Activated CD8-positive, alpha-beta memory T cell treated with anti-CD3 and anti-CD28 coated beads, Interleukin-2, amount 10 ng/mL, durations not matched to agents 7 days and 5 days (primary cell): ENCODE measurements at places on chromosomes 7 and 10. TPM values are rescaled to one million over a fixed set of nuclear protein-coding genes. Genes with fewer than 3 reads are reported as not detected.
A peak's percentile ranks its signal among the peaks of the same experiment; 100 is the strongest.

Gene TEX47
- not detected for total RNA-seq

Gene ANKRD30A
- not detected for total RNA-seq

Gene DOCK4
- total RNA-seq = 0.87 TPM

Gene GNAT3
- total RNA-seq = not detected

Gene MYO3A
- total RNA-seq = 0.73 TPM

Gene CALCR
- not detected for total RNA-seq

Gene UTF1
- total RNA-seq = not detected

Gene CFAP70
- 0.38 TPM for total RNA-seq

Gene ZNF727
- not detected for total RNA-seq

Gene POLR2J2
- total RNA-seq = 15.4 TPM

Gene GPR146
- total RNA-seq = 2.1 TPM

Gene EZH2
- 109 TPM for total RNA-seq

DNA sequence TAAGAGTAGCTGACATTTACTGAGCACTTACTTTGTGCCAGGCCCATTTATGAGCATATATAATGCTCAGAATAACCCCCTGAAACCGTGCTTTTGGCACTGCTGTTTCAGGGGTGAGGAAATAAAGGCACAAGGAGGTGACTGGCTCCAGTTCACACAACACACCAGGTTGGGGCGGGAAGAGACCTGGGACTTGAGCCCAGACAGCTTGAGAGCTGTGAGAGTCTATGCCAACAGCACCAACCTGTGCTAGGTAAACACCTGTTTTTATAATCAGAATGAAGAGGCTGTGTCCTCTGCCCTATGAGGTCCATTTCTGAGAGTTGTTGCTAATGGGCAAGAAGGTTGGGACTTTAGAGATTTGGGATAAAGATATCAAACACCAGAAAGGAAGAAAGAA lies 8.8 kb upstream of the AZGP1 start:
- no peak for DNase-seq

- no peak for DNase-seq
These were observed 125.5 kb downstream of the FAM204A start for GRCh38 chr10:118216571-118217170.

- peak; percentile 62 for DNase-seq
These were observed 788 bp downstream of the AKAP9 start for GRCh38 chr7:91941450-91941849.

GRCh38 chr10:34667177-34667576 lies 147.9 kb downstream of the PARD3 start:
- no peak for DNase-seq

GRCh38 chr7:41917-42565 lies 150.3 kb upstream of the FAM20C start:
- DNase-seq = no peak

- DNase-seq = no peak
These were observed 26.1 kb upstream of the C10orf120 start for GRCh38 chr10:122725768-122726167.

DNA sequence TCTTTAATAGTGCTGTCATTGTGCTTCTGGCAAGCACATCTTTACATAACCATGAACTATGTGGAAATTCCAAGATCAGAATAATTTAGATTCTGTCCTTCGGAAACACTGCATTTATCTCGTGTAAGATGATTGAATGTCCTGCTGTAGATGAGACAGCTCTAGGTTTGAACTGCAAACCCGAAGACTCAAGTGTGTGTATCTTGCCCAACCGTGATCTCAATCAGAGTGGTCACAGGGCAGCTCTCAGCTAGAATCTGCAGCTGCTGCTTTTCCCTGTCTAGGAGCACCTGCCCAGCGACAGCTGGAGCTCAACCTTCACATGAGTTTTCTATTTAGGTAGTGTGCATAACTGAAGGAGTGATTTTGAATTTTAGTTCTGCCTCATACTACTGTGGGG lies 17.5 kb upstream of the KIF20B start:
- no peak for DNase-seq

DNA sequence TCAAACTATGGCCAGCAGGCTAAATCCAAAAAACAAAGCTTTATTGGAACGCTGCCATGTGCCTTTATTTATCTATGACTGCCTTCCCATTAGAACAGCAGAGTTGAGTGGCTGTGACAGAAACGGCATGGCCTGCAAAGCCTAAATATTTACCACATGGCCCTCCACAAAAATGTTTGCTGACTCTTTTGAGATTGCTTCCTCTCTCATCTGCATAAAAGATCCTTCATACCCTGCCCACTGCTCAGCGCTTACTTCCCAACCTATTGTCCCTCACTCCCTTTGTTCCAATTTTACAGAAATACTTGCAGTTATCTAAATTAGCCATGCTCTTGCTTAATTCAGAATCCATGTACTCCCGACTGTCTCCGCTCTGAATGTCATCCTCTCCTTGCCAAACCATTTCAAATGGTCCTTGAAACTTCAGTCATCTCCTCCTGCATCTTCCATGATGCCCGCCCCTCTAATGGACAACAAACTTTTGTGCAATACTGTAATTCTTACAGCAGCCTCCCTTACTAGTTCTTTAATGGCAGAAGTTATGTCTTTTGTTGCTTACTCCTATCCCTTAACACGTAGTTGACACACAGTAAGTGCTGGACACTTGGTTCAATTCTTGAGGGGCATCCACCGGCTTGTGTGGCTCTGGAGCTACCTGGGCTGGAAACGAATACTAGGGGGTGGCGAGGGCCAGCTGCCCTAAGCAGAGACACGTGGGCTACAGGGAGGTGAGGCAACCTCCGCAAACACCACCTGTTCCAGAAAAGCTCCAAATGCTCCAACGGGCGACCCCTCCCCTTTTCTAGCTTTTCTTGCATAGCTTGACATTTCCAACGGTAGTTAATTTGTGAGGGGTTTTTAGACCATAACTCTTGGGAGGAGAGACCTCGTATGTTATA lies 832 bp downstream of the XRCC2 start:
- DNase-seq = peak; percentile 52

DNA sequence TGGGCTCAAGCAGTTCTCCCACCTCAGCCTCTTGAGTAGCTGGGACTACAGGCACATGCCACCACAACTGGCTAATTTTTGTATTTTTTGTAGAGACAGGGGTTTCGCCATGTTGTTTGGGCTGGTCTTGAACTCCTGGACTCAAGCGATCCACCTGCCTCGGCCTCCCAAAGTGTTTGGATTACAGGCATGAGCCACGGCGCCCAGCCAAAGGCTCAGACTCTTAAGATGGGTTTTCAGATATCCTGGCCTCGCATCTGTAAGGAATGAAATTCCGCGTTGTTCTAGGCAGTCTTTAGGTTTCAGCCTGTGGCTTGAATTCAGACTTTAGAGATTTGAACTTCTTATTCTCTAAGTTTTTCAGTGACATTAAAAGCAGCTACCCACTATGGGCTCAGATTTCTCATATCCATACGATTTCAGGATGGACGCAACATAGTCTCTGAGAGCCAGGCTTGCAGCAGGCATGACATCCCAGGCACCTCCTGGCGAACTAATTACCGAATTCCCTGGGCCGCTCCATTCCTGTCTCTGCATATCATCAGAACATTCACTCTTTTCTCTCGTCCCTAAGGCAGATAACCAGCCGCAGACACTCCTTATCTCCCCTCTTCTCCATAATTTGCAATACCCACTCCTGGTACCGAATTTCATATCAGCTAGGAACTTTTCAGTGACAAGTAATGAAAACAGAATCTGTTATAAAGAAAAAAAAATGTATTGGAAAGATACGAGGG lies 29.7 kb downstream of the IL15RA start:
- no peak for DNase-seq

DNA sequence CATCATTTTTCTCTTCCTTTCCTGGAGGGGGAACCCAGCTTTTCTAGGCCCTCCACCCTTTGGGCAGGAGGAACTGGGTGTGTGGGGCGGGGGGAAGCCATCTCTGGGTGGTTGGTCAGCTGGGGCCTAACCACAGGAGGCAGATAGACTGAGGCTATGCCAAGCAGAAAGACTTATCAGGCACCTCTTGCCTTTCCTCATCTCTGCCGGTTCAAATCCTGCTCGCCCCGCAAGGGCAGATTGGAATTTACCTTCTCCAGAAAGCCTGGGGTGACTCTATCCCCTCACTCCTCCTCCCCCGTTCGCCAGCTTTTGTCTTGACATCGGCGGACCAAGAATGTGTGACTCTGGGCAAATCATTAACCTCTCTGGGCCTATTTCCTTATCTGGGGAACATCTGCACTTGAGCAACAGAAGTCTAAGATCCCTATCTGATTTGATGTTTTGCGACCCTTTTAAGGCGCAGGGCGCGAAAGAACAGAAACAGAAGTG lies 584 bp upstream of the GARS1 start:
- peak; percentile 68 for DNase-seq

DNA sequence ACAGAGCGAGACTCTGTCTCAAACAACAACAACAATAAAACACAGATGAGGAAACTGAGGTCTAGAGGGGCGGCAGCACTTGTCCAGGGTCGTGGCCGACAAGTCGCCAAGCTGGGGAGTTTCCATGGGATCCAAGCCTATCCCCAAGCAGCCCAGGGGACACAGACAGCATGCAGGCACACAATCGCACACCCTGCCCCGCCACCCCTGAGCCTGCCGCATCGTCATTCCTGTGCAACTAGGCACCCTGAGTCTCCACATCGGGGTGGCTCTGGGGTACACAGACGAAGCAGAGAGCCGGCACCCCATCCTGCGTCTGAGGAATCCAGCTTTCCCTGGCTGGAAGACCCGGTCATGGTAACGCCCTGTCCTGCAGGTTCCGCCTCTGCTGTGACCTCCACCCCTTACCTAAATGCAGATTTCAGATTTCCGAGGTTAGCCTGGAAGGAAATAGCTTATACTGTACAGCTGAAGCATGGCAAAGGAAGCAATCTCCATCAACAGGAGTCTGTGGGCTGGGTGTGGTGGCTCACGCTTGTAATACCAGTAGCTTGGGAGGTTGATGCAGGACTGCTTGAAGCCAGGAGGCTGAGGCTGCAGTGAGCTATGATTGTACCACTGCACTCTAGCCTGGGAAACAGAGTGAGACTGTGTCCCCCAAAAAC lies 136.1 kb upstream of the TNRC18 start:
- no peak for DNase-seq

- DNase-seq = no peak
These were observed 460.0 kb upstream of the NRP1 start for GRCh38 chr10:33794460-33794859.

DNA sequence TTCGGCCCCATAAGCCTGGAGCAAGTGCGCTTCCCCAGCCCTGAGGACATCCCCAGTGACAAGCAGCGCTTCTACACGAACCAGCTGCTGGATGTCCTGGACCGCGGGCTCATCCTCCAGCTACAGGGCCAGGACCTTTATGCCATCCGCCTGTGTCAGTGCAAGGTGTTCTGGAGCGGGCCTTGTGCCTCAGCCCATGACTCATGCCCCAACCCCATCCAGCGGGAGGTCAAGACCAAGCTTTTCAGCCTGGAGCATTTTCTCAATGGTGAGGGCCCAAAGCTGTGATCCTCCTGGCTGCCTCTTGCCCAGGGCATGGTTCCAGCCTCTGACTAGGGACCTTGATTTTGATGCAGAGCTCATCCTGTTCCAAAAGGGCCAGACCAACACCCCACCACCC lies 10.1 kb downstream of the IRF5 start:
- no peak for DNase-seq

DNA sequence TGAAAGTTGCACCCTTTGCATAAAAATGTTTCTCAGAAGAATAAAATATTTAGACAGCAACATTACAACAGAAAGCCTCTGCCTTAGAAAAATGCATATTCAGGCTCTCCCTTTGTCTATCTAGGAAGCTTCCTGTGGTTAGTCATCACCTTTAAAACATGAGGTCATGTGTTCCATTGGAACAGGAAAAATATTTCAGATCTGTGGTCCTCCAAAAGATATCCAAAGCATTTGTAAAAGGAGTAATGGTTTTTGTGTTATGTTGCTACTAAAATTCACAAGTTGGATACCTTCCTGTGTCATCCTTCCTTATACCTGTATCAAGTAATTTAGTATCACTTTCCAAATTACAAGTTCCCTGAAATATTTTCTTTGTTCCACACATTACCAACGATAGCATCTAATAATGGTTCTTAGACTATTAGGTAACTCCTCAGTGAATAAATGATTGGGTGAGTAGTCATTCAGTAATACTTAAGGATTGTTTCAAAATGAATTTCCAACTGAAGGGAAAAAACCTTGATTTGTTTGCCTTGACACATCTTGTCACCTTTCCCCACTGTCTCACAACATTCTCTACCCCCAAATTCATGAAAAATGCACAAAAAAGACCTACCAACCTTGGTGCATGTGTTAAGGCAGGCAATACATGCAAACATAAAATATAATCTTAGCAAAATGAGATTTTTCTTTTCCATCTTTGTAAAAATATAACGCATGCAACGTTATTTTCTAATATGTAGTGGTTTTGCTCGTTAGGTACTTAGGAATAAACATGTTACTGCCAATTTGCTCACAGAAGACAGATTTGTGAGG lies 19.7 kb upstream of the RHOBTB1 start:
- no peak for DNase-seq

GRCh38 chr10:75994357-75995040 lies 563.1 kb downstream of the LRMDA start:
- DNase-seq = no peak

- no peak for DNase-seq
These were observed 2.6 kb downstream of the MET start for GRCh38 chr7:116674508-116675173.

- no peak for DNase-seq
These were observed 13.0 kb downstream of the DOCK1 start for GRCh38 chr10:126917975-126918908.

GRCh38 chr10:88866454-88866853 lies 13.6 kb upstream of the STAMBPL1 start:
- no peak for DNase-seq

- DNase-seq = no peak
These were observed 211.0 kb upstream of the AKR1E2 start for GRCh38 chr10:4615042-4615441.

- DNase-seq = no peak
These were observed 19.7 kb downstream of the MBL2 start for GRCh38 chr10:52752801-52753445.

GRCh38 chr7:137931823-137932222 lies 70.1 kb downstream of the CREB3L2 start:
- DNase-seq = no peak

- DNase-seq = no peak
These were observed 5.4 kb upstream of the YWHAG start for GRCh38 chr7:76364198-76364584.

DNA sequence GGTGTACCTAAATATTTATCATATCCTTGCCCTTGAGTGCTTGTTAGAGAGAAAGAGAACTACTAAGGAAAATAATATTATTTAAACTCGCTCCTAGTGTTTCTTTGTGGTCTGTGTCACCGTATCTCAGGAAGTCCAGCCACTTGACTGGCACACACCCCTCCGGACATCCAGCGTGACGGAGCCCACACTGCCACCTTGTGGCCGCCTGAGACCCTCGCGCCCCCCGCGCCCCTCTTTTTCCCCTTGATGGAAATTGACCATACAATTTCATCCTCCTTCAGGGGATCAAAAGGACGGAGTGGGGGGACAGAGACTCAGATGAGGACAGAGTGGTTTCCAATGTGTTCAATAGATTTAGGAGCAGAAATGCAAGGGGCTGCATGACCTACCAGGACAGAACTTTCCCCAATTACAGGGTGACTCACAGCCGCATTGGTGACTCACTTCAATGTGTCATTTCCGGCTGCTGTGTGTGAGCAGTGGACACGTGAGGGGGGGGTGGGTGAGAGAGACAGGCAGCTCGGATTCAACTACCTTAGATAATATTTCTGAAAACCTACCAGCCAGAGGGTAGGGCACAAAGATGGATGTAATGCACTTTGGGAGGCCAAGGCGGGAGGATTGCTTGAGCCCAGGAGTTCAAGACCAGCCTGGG lies 11.4 kb downstream of the SERPINE1 start:
- peak; percentile 91 for DNase-seq

GRCh38 chr7:47513741-47514241 lies 68.1 kb downstream of the TNS3 start:
- DNase-seq = no peak

GRCh38 chr10:10996966-10997620 lies 20.6 kb upstream of the CELF2 start:
- no peak for DNase-seq
